ENCODE measurements at places on chromosomes 3 and 15. TPM values are rescaled to one million over a fixed set of nuclear protein-coding genes. Genes with fewer than 3 reads are reported as not detected.
A peak's percentile ranks its signal among the peaks of the same experiment; 100 is the strongest.

DNA sequence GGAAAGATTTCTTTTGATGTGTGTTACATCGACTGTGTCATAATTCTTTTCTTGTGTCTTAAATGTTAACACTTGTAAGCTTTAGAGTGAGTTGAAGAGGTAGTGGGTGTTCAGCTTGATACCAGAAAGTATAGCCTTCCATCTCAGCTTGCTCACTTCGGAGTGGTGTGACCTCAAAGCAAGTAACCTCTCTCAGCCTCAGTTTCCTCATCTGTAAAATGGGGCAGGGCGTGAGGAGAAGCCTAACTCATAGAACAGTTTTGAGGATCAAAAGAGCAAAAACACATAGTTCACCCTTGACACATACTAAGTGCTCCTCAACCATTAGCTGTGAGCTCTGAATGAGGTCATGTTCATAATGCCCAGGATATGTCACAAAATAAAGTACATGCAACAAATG is 434.8 kb upstream of the PROK2 start:
- no peaks in the 10 kb centered on the region for H3K36me3 ChIP-seq
- no peak overlapping the region for H3K27ac ChIP-seq
- no peak for DNase-seq

GRCh38 chr3:195209847-195210265 is 61.1 kb downstream of the XXYLT1 start:
- H3K27me3 ChIP-seq, result no peaks in the 10 kb centered on the region
- H3K4me3 ChIP-seq, result peak overlapping the region; percentile 26
- H3K4me1 ChIP-seq, result peaks cover 53% of the 10 kb centered on the region
- DNase-seq, result peak; percentile 57
- H3K36me3 ChIP-seq, result no peaks in the 10 kb centered on the region

GRCh38 chr3:133964547-133964946 is 65.2 kb downstream of the SLCO2A1 start:
- no peak overlapping the region for H3K27ac ChIP-seq
- H3K36me3 ChIP-seq, result no peaks in the 10 kb centered on the region
- H3K27me3 ChIP-seq, result no peaks in the 10 kb centered on the region

DNA sequence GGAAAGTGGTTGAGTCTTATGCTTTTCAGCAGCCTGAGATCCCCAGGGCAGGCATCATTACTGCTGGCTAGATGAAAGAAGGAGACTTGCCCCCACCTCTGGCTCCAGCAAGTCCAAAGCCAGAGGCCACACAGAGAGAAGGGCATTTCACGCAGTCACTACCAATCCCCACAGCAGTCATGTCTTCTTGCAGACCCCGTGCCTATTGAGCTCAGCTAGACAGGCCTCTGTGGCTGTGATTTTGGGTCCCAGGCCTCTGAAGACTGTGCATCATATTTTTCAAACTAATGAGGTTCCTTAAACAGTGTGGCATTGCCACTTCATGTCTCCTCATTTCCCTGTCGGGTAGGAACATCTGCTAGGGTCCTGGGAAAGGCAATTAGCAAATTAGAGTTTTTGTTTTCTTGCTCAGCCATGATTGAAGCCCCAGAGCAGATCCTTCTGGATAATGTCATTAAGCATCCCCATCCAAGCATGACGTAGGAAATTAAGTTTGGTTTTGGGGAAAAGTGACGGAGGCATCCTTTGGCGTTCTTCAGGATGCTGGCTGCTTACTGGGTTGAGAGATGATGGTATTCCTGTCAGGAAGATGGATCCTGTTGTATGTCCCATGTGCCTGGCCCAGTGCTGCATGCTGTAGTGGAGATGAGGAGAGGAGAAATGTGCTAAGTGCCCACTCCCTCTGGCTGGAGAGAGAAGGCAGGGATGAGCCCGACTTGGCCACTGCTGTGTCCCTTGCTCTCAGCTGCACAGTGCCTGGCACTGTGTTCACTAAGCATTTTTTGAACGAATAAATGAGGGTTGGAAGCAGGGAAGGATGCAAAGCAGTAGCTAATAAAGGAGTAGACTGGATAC is 7.0 kb downstream of the SPSB4 start:
- no peak for DNase-seq
- H3K4me1 ChIP-seq, result peaks cover 11% of the 10 kb centered on the region
- no peaks in the 10 kb centered on the region for H3K36me3 ChIP-seq
- no peak overlapping the region for H3K4me3 ChIP-seq
- no peaks in the 10 kb centered on the region for H3K27me3 ChIP-seq

DNA sequence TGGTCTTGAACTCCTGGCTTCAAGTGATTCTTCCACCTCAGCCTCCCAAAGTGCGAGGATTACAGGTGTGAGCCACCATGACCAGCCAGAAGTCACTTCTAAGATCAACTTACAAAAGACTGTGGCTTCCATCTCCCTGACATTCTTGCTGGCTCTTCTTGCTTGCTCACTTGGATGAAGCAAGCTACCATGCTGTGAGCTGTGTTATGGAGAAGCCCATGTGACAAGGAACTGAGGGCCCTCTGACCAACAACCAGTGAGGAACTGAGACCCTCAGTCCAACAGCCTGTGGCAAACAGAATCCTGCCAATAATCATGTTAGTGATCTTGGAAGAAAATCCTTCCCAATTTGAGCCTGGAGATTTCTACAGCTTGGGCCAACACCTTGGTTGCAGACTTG is 7.2 kb upstream of the VPS8 start:
- DNase-seq, result no peak
- H3K4me3 ChIP-seq, result no peak overlapping the region
- H3K4me1 ChIP-seq, result no peaks in the 10 kb centered on the region
- H3K27me3 ChIP-seq, result no peaks in the 10 kb centered on the region

DNA sequence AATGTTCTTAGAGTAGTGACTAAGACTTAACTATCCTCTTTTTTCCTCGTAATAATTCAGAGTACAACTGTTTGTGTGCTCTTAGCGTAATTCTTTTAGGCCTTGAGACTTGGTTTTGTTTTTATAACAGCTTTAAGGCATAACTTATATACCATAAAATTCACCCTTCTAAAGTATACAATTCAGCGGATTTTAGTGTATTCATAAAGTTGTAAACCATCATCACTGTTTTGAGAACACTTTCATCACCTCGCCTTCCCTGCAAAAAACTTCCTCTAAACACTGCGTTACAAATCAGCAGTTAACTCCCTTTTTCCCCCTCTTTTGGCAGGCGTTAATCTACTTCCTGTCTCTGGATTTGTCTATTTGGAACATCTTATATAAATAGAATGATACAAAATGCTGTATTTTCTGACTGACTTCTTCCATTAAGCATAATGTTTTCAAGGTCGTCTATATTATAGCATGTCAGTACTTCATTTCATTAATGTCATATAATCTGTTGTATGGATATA is 18.7 kb downstream of the DNAJC13 start:
- DNase-seq, result no peak
- H3K36me3 ChIP-seq, result no peaks in the 10 kb centered on the region
- H3K4me1 ChIP-seq, result no peaks in the 10 kb centered on the region
- H3K27me3 ChIP-seq, result no peaks in the 10 kb centered on the region
- H3K4me3 ChIP-seq, result no peak overlapping the region
- no peak overlapping the region for H3K27ac ChIP-seq

- peaks cover 31% of the 10 kb centered on the region for H3K4me1 ChIP-seq
- no peaks in the 10 kb centered on the region for H3K36me3 ChIP-seq
- peak overlapping the region; percentile 1 for H3K4me3 ChIP-seq
- peak; percentile 71 for DNase-seq
- no peaks in the 10 kb centered on the region for H3K27me3 ChIP-seq
Measured at GRCh38 chr3:71226565-71227269, 356.8 kb downstream of the FOXP1 start.

DNA sequence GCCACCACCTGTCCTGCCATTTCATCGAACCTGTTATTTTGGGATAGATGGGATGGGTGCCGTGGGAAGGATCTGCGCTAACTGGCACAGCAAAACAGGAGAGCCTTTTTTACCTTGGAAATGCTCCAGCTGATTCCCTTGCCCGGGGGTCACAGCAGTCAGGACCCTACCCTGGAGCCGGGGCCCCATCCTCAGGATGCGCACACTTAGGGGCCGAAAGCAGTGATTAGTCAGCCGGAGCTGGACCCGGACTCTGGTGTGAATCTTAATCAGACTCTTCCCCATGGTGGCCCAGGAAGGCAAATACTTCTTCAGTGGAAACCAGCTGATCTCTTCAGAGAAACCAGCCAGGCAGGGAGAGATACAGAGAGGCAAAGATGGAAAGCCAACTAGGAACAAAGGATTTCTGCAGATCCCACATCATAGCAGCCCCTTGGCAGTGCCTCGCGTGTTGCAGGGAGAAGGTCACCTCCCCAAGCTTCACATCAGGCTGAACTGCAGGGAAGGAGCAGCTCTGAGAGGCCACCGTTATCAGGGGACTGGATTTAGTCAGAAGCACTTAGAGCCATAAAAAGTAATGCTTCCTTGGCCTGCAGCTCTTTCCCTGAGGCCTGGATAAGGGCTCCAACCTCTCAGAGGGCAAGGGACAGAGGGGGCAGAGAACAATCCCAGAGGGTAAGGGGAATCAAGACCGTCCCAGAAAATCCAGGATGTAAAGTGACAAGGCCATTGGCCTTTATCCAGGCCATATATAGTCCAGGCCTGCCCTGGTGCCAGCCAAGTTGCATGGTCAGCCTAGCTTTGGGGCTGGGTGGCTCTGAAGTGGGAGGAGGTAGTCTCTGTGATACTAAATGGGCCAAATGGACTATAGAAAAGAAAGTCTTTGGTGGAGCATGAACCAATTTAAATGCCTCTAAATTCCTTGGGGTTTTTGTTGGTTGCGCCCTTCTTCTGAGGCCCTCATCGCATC is 52.9 kb downstream of the WDR76 start:
- H3K36me3 ChIP-seq, result no peaks in the 10 kb centered on the region
- peak overlapping the region; percentile 54 for H3K4me3 ChIP-seq
- H3K27ac ChIP-seq, result peak overlapping the region; percentile 68
- peak; percentile 62 for DNase-seq
- no peaks in the 10 kb centered on the region for H3K27me3 ChIP-seq

DNA sequence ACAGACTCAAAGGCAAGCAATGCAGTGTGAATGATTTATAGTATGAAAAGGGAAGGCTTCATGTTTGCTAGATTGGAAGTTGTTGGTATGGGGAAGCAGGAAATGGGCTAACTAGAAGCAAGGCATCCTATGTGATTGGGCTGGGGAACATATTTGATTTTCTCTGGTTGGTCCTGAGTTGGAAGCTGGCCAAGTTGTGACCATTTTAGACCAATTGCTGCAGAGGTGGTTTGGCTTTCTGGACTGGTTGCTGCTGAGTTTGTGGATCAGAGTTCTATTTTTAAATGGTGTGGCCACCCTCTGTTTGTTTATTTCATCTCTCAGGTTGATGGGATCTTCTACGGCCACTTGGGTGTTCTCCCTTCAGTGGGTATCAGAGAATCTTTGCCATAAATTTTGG is 39.7 kb downstream of the NUDT16 start:
- H3K27me3 ChIP-seq, result no peaks in the 10 kb centered on the region
- DNase-seq, result no peak
- no peak overlapping the region for H3K27ac ChIP-seq

DNA sequence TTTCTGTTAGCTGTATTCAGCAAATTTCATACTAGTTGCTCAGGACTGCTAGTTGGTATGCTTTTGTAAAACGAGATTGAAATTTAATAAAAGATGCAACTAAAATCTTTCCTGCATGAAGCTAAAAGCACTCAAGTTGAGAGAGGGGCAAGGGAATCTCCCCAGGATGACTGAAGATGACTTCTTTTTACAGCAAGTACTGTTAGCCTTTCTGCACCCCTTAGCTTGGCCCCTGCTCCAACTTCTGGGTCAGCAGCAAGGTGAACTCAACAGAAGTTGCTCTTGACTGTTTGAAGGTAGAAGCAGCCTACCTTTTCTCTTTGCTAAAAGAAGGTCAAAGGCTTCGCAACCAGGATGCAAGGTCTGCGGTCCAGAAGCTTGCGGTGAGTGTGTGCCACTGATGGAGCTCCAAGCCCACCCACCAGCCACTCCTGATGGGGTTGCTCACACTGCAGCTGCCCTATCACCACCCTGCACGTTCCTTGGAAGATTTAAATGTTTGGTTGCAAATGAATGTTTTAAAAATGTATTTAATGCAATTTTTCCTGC is 32.5 kb downstream of the NME9 start:
- no peaks in the 10 kb centered on the region for H3K36me3 ChIP-seq
- DNase-seq, result no peak
- no peak overlapping the region for H3K27ac ChIP-seq
- H3K4me3 ChIP-seq, result no peak overlapping the region

GRCh38 chr3:103712320-103713008 is 1277.6 kb downstream of the ZPLD1 start:
- H3K4me3 ChIP-seq, result no peak overlapping the region
- H3K27ac ChIP-seq, result no peak overlapping the region
- no peaks in the 10 kb centered on the region for H3K4me1 ChIP-seq
- no peak for DNase-seq
- H3K27me3 ChIP-seq, result no peaks in the 10 kb centered on the region

DNA sequence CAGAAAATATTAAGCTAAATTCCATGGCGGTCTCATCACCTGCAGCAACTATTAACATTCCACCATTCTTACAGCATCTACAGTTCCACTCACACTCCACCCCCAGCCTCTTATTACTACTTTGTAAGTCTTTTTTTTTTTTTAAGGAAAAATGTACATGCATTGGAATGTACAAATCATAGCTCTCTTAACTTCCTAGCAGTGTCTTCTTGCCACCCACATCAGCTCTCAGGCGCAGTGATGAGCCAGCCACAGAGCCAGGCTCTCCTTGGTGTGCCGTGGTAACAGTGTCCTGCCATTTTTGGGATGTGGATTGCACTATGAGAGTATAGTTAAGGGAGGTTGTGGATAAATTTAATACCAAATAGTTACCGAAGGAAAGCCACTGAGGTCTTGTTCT is 17.8 kb downstream of the ABHD17C start:
- H3K4me1 ChIP-seq, result no peaks in the 10 kb centered on the region
- no peaks in the 10 kb centered on the region for H3K36me3 ChIP-seq
- H3K27ac ChIP-seq, result no peak overlapping the region
- no peak overlapping the region for H3K4me3 ChIP-seq

- H3K36me3 ChIP-seq, result no peaks in the 10 kb centered on the region
- DNase-seq, result no peak
- H3K27ac ChIP-seq, result peak overlapping the region; percentile 60
- peaks cover 11% of the 10 kb centered on the region for H3K4me1 ChIP-seq
- no peaks in the 10 kb centered on the region for H3K27me3 ChIP-seq
Measured at GRCh38 chr3:171564748-171565480, 104.7 kb upstream of the TNIK start.

The OCA2 gene
- polyA plus RNA-seq, result 0.15 TPM

The SLC9A9 gene
- polyA plus RNA-seq, result 1.3 TPM

The ATP10A gene
- polyA plus RNA-seq, result 0.88 TPM

The CHST13 gene
- polyA plus RNA-seq, result 0.12 TPM

The C15orf62 gene
- polyA plus RNA-seq, result 0.12 TPM

The EXD1 gene
- not detected for polyA plus RNA-seq

The SAXO2 gene
- 0.25 TPM for polyA plus RNA-seq

The XIRP1 gene
- 404 TPM for polyA plus RNA-seq

The ABCF3 gene
- 87.9 TPM for polyA plus RNA-seq

The RBMS3 gene
- polyA plus RNA-seq, result 8.1 TPM

All from heart right ventricle (tissue), 16 donors.